ENCODE measurements at places on chromosomes 16 and 17. TPM values are rescaled to one million over a fixed set of nuclear protein-coding genes. Genes with fewer than 3 reads are reported as not detected.

The HSD17B1 gene
- 3.0 TPM for polyA plus RNA-seq

The SOX15 gene
- 1.1 TPM for polyA plus RNA-seq

The OR3A3 gene
- polyA plus RNA-seq = not detected

The HS3ST2 gene
- polyA plus RNA-seq = not detected

The ASPA gene
- 0.16 TPM for polyA plus RNA-seq

The C16orf92 gene
- polyA plus RNA-seq = not detected

The CES1 gene
- 0.84 TPM for polyA plus RNA-seq

The BIRC5 gene
- 44.4 TPM for polyA plus RNA-seq

The CA5A gene
- not detected for polyA plus RNA-seq

The CACNG3 gene
- polyA plus RNA-seq = not detected

The RPAIN gene
- 21.4 TPM for polyA plus RNA-seq

The CHST4 gene
- polyA plus RNA-seq = not detected

The CD300A gene
- not detected for polyA plus RNA-seq

The ATP2C2 gene
- polyA plus RNA-seq = 0.74 TPM

The COL1A1 gene
- 15,283 TPM for polyA plus RNA-seq

The P4HB gene
- polyA plus RNA-seq = 1,674 TPM

The CDYL2 gene
- polyA plus RNA-seq = 1.9 TPM

The FAM117A gene
- 2.1 TPM for polyA plus RNA-seq

The EVPLL gene
- not detected for polyA plus RNA-seq

The CTRB2 gene
- polyA plus RNA-seq = not detected

The KCNH4 gene
- polyA plus RNA-seq = not detected

The FLCN gene
- 10.0 TPM for polyA plus RNA-seq

The PHAF1 gene
- 14.3 TPM for polyA plus RNA-seq

The PPP1R1B gene
- polyA plus RNA-seq = not detected

The CTCF gene
- 19.9 TPM for polyA plus RNA-seq

The PPP1R27 gene
- polyA plus RNA-seq = not detected

The GPR139 gene
- polyA plus RNA-seq = not detected

The STARD3 gene
- 32.3 TPM for polyA plus RNA-seq

The OR1G1 gene
- polyA plus RNA-seq = not detected

The ZG16 gene
- not detected for polyA plus RNA-seq

The KRTAP16-1 gene
- not detected for polyA plus RNA-seq

The KRTAP4-1 gene
- not detected for polyA plus RNA-seq

The LRRC45 gene
- polyA plus RNA-seq = 4.5 TPM

The CCL5 gene
- polyA plus RNA-seq = not detected

The BCL7C gene
- 62.5 TPM for polyA plus RNA-seq

The KRTAP9-2 gene
- polyA plus RNA-seq = not detected

The TAC4 gene
- polyA plus RNA-seq = not detected

The KIF19 gene
- not detected for polyA plus RNA-seq

The GRAPL gene
- polyA plus RNA-seq = not detected

The TAF15 gene
- 9.2 TPM for polyA plus RNA-seq

The CACNA1G gene
- polyA plus RNA-seq = 0.06 TPM

The PTX4 gene
- polyA plus RNA-seq = 0.18 TPM

The CASKIN1 gene
- polyA plus RNA-seq = not detected

Measured in GM23248 (cell line).